ENCODE measurements at places on chromosomes 3 and 15. TPM values are rescaled to one million over a fixed set of nuclear protein-coding genes. Genes with fewer than 3 reads are reported as not detected.
A peak's percentile ranks its signal among the peaks of the same experiment; 100 is the strongest.

The PRR20G gene
- total RNA-seq = not detected

- peak; percentile 8 for DNase-seq
Measured at GRCh38 chr3:105473521-105474223, 107.0 kb downstream of the ALCAM start.

The PIF1 gene
- 0.76 TPM for total RNA-seq

DNA sequence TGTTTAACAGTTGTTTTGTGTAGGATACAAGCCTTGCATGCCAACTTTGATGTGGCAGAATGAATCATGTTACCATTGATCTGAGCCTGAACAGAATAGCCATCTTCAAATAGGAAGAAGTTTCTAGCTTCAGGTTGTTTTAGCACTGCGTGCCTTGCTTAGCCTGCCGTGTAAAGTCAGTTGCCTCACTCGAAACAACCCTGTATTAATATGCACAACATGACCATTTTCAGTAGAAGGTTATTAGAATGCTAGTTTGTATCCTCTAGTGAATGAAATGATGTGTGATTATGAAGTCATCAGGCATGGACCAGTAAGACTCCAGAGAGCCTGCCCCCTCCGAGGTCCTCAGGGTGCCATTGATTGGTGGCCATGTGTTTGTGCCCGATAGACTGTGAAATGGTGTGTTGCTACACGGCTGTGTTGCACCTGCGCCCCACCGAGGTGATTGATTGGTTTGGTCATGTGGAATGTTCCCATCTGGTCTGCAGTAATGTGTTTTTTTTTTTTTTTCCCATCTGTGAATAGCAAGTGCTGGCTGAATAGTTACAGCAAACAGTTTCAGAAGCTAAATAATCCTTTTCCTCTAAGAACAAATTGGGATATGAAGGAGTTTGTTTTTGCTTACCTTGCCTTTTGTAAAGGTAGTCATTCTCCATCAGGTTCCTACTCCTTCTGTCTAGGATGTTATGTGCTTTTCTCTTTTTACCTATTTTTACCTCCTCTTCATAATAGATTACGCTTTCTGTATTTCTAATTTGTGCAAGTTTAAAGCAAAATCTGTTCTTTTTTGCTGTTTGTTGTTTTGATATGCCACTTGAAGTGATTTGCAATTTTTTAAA, 214.9 kb downstream of the TCF12 start:
- no peak for DNase-seq

DNA sequence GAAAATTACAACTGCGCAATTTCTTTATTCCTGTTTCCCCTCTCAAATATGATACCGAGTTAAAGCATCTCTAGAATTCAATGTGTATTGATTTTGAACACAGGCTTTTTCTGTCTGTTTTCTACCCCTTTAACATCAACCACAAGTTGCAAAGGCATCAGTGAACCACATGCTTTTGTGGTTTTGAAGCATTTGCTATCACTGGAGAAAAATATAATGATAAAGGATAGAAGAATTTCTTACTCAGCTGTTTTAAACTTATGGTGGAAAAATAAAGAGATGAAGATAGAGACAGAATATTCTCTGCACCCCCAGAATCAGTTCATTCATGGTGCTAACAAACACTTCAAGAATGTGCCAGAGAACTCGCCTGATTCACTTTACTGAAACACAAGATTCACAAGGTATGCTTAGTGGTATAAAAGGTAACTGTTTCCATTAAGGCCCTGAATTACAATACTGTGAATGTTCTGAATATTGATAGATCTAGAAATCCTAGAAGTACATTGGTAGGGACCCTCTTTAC, 9.5 kb upstream of the DPPA4 start:
- no peak for DNase-seq

DNA sequence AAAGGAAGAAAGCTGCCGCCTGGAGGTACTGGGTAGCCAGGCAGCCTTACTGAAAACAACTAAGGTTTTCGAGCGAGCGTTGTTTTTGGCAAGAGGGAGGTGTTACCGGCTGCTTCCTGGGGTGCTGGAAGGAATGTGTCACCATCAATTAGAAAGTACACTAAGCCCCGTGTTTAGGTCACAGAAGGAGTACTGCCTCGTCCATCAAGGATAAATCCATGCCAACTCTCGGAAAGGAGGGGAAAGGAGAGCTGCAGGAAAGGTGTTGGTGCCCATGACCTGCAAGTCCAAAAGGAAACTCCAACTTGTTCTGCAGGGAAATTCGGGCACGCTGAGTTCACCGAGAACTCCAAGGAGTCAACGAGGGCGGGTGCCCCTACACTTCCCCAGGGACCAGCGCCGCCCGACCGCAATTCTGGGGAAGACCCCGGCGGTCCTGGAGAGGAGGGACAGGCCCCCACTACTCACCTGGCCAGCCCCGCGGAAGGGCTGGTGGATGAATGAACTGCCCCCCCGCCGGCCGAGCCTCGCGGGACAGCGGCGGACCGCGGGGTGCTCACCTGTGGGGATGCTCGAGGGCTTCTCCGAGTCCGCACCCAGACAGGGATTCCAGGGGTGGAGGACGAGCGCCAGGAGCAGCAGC, 542 bp downstream of the PLOD2 start:
- peak; percentile 85 for DNase-seq

DNA sequence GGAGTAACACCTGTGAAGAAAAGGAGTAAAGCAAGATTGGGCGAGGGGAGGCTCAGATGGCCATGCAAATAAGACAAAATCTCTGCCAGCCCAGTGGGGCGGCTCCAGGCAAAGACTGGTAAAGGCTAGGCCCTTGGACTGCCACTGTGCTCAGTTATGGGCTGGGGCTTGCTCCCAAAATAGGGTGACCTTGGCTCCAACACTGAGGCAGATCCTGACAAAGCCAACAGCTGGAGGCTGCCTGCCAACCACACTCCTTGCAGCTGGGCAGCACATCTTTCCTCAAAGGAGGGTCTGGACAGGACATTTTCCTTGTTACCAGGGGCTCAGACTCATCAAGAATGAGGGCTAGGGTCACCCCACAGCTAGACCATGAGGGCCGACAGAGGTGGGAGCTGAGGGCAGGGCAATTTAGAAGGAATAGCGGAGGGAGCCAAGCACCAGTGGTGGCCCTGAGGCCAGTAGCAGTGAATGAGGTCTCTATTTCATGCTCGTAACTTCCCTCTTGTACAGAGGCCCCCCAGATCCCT, 86.1 kb downstream of the CHRD start:
- no peak for DNase-seq

The SST gene
- total RNA-seq = 52.4 TPM

DNA sequence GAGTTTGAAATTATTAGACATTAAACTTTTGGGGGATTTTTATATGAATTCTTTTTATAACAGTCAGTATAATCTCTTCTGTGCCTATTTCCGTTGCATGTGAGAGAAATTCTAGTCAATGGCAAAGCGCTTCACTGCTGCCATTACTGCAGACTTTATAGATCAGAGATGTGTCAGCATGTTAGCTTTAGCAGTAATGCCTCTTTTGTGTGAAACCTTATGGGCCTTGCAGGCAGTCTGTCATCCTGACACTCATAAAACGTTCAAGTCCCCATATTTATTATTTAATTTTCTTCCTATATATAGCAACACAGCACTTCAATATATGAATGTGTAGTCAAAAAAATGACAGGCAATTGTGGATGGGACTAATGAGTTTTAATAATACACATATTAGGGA, 191.0 kb downstream of the NLGN1 start:
- no peak for DNase-seq

The IQCF2 gene
- total RNA-seq = not detected

The SEMA3B gene
- total RNA-seq = 60.2 TPM

The SPSB4 gene
- 1.3 TPM for total RNA-seq

DNA sequence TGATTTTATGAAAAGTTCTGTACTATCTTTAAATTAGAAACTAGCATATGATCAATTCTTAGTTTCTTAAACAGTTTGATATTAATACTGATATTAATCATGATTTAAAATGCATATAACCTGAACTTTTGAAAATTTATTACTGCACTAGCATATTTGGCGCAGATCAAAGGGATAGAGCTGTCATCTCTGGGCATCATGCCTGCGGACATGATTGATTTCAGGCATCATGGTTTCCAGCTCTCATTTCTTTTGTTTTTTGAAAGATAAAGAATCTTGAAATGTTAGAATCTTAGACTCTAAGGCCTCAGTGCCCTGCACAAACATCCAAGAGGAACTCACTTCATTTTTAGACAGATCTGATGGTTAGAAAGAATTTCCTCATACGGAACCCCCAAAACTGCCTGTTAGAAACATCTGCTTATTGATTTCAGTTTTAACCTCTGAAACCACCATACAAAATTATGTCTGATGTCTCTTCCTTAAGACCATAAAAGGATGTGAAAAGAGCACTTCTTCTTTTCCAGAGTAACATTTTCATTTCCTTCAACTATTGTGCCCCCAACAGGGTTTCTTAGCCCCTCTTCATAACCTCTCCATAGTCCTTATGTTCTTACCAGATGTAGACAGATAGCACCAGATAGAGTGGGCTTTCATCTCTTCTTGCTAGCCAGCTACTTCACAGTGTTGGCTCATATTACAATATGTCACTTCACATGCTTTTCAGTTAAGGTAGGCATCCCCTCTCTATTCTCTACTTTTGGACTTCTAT, 110.8 kb downstream of the BBX start:
- no peak for DNase-seq

GRCh38 chr3:82293867-82294266, 532.4 kb upstream of the GBE1 start:
- DNase-seq = no peak

DNA sequence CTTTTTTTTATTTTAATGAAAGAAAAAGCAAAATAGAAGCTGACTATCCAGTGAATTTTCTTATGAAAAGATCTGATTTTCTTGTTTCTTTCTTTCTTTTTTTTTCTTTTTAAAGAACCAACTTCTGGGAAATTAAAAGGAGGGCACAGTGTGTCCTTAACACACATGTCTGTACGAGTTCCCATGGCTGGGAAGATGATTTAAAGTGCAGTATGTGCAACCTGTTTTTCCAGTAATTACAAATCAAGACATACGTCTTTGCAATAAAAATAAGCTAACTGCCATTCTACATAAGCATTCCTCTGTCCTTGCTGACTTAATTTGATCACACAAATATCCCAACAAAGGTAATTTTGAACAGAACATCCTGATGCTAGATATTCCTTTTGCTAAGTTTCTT, 416.1 kb downstream of the ROBO1 start:
- DNase-seq = no peak
